Common myeloid progenitor, CD34-positive (primary cell): ENCODE measurements at places on chromosomes 12 and 14.

GRCh38 chr12:121088195-121088585, 44.5 kb upstream of the P2RX7 start:
- no peak for DNase-seq

- no peak for DNase-seq
Observed at GRCh38 chr14:90288651-90289355, 32.5 kb downstream of the PSMC1 start.

- no peak for DNase-seq
Observed at GRCh38 chr14:66099931-66100330, 386.2 kb upstream of the CCDC196 start.

DNA sequence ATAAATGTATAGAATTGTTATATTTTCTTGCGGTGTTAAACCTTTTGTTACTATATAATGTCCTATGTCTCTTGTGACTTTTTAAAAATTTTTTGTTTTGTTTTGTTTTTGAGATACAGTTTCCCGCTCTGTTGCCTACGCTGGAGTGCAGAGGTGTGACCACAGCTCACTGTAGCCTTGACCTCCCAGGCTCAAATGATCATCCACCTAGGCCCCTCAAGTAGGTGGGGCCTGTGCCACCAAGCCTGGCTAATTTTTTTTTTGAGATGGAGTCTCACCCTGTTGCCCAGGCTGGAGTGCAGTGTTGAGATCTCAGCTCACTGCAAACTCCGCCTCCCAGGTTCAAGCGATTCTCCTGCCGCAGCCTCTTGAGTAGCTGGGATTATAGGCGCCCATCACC, 26.5 kb upstream of the RCOR1 start:
- no peak for DNase-seq

- DNase-seq, result no peak
Observed at GRCh38 chr12:125049093-125049458, 16.2 kb upstream of the AACS start.

- DNase-seq, result no peak
Observed at GRCh38 chr12:92193846-92194245, 48.2 kb upstream of the BTG1 start.

GRCh38 chr14:86802726-86803125, 1190.3 kb downstream of the GALC start:
- no peak for DNase-seq

DNA sequence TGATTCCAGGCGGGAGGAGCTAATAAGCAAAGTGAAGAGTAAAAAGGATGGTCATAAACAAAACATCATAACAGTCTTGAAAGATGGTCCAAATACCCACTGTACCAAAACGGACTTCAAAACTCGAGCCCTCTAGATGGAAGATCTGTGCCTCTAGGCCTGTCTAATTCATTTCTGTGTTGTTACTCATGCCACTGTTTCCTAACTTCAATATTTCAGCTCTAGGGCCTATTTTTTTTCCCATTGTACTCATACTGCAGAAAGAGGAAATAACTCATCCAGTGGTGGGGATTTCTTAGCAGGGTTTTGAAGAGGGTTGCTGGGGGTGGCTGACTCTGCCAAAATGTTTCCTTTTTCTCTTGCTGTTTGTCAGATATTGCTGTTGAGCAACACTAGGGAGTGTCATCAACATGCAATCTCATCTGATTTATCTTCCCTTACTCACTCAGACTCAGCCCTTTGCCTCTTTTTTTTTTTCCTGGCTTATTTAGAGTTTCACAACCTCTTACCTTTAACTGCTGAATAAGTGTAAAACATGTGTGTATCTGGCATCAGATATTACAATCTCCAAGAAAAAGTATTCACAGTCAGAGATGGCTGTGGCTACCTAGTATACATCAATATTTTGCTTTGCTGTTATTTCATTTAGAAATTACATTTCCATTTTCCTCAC, 189.6 kb downstream of the DUSP6 start:
- peak; percentile 99 for DNase-seq

- no peak for DNase-seq
Observed at GRCh38 chr12:109563291-109564284, 9.7 kb downstream of the MMAB start.

DNA sequence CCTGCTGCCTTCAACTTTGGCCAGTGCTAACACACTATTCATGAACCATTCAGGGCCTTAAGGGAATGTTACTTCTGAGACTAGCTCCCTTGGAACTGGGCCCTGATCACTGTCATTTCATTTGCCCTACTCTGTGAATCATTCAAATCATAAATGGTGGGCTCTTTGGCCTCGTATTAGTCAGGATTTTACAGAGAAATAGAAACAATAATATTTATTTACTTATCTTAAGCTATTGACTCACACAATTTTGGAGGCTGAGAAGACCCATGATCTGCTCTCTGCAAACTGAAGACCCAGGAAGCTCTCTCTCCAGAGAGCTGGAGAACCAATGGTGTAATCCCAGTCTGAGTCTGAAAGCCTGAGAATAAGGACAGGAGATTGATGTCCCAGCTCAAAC, 398.5 kb downstream of the LRIG3 start:
- DNase-seq, result no peak

- no peak for DNase-seq
Observed at GRCh38 chr14:90739318-90740068, 76.7 kb downstream of the TTC7B start.

DNA sequence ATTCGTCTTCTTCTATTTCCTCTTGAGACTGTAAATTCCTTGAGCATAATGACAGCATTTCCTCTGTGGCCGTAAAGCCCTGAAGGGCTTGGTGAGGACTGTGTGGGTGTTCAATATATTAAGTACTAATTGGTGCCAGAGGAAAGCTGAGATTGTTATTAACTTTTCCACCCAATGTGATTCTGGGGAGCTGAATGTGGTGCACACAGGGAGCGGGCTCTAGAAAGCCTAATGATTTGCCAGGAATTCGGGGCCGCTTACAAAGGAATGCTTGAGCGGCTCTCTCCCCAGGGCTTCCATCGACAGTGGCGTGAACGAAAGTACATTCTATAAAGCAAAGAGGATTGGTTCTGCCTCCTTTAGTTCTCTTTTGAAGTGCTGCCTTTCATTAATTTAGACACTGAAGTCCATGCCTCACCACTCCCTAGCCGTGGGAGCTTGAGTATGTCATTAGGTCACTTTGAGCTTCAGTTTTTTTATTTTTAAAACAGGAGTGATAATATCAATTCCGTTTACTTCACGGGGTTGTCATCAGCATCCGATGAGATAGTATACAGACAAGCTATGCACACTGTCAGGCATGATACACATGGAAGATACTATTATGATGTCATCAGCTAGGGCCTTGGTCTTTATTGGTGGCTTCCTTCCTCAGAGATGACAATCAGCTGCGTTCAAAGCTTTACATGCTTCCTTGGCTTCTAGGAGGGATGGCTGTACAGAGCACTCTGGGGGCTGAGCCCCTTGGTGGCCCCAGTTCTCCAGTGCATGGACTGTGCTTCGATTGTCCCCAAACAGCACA, 11.0 kb upstream of the GSG1 start:
- DNase-seq, result no peak

DNA sequence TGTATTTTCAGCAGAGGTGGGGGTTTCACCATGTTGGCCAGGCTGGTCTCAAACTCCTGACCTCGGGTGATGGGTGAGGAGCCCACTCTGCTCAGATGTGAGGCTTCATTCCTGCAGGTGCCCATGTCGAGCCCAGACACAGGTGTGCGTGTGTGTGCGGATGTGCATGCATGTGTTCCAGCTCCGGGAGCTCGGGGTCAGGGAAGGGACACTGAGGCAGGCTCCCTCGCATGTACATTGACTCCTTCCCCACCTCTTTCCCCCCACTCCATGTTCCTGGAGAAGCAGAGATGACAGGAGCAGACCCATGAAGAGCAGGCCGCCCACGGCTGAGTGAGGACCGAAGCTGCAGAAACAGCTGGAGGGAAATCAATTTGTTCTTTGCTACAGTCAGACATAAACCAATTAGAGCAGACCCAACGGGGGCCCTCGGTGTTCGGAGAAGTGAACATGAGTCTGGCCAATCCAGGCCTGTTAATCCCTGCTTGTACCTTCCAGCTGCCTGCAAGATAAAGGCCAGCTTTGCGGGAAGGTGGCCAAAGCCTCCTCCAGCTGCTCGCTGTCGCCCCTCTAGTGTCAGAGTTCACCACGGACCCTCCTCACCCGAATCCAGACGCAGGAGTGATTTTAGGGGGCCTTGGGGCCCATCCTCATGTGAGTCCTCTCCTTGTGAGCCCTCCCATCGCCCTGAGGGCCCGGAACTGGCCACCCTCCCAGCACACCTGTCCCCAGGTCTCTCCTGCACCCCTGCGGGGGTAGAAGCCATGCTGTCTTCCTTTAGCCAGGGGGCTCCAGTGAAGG, 321.0 kb upstream of the RTL1 start:
- no peak for DNase-seq

DNA sequence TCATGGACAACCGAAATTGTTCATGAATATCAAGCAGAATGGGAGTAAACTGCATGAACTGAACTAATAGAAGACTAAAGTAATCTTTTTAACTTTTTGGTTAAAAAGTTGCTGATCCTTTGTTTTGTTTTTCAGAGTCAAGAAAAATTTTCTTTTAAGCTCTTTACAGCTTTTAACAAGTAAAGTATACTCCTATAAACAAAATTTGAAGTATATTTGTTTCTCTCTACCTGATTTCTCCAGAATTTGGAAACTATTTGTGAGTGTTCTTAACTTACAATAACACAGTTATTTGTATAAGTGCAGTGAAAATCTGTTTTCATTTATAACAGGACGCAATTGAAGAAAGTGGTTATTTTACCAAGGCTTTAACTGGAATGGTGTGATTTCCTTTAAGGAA, 12.2 kb upstream of the LRRK2 start:
- no peak for DNase-seq

GRCh38 chr14:74582910-74583581, 29.0 kb downstream of the LTBP2 start:
- no peak for DNase-seq

GRCh38 chr12:78402366-78403134, 462.0 kb upstream of the SYT1 start:
- DNase-seq, result no peak

GRCh38 chr14:66662374-66662773, 154.4 kb downstream of the GPHN start:
- DNase-seq, result no peak

DNA sequence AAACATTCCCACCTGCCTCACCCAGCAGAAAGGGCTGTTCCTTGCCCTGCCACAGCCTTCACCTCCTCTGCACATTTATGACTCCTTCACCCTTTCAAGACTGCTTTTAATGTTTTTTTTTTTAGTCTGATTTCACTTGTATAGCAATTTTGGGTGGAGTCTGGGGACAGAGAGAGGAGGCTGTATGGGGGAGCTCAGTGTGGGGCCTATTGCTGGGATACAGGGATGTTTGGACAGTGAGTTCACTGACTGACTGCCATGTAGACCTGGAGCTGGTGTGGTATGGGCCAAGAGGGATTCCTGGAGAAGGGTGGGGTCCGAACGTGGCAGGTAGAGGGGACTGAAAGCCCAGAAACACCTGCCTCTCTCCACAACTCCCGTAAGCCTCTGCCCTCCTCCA, 1.9 kb upstream of the KRT85 start:
- no peak for DNase-seq

GRCh38 chr12:47797441-47797840, 22.3 kb downstream of the HDAC7 start:
- DNase-seq, result no peak

DNA sequence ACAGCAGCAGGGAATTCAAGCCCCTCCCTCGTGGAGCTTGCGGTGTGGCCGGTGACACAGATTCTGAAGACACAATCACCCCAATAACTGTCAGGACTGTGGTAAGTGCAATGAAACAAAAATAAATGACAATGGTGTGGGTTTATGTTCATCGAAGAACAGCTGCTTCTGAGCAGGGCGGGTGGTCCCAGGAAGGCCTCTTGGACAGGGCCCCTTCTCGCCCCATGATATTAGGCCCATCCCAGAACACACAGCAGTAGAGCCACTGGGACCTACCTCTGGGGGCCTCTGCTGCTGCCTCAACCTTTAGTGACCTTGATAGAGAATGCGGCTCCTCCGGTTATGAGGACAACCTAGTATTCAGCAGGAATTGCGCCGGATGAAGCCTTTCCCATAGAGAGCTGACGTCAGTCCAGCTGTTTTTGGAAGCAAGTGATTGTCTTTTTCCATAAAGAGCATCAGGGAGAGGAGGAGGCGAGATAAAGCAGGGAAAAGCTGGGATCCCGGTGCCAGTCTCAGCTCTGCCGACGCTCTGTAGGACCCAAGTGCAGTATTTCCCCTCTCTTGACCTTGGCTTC, 84.1 kb upstream of the BCL11B start:
- no peak for DNase-seq

DNA sequence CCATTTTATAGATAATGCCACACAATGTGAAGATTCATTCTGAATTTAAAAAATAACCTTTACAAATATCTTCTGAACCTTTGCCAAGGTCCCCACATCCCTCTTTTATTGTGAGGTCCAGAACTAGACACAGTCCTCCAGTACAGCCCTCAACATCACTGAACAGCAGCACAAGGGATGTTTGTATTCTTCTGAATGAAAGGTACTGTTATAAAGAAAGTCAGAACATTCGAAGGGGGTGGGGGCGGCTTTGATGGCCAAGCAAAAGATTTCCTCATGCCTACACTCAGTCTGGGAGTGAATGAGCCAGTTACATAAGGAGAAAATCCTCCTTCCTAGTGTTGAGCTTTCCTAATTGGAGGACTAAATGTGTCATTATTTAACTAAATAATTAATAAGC, 77.3 kb downstream of the PPM1A start:
- DNase-seq, result no peak

- no peak for DNase-seq
Observed at GRCh38 chr12:54378796-54379397, 5.6 kb downstream of the ZNF385A start.

- no peak for DNase-seq
Observed at GRCh38 chr12:66011731-66012130, 118.8 kb downstream of the LLPH start.

GRCh38 chr12:43255522-43256111, 296.4 kb downstream of the ADAMTS20 start:
- no peak for DNase-seq

DNA sequence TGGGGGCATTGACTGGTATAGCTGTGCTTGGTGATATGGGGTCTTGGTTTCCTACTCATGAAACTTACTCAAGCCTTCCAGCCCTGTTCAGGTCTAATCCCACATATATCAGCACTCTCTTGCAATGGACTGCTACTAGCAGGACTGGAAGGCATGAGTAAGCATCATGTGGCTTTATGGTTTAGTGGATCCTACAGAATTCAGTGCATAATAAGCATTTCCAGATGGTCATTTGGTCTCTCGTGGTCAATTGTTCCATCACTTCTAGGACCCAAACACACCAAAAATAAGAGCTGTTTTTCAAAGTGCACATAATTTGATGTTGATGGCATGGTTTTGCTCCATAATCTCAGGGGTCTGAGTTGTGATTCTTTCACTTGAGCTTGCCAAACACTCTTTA, 114.4 kb downstream of the LMNTD1 start:
- no peak for DNase-seq

GRCh38 chr12:45886685-45887084, 103.7 kb downstream of the SCAF11 start:
- DNase-seq, result no peak

DNA sequence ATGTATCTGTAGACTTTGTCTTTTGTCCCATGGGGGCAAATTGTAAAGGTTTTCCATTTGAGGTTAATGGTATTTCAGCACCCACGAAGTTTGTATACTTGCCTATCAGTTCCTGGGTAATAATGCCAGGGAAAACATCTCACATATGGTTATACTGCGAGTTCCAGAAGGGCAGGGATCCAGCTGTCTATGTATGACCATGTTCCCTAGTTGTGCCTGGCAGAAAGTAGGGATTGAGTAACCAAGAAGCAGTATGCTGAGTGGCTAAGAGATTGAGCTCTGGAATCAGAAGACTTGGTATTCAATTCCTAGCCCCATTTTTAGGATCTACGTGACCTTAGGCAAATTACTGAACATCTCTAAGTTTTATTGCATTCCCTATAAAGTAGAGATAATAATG, 173.2 kb upstream of the PWP1 start:
- DNase-seq, result no peak

GRCh38 chr12:119200601-119201000, 21.9 kb downstream of the HSPB8 start:
- no peak for DNase-seq
